ENCODE measurements at places on chromosomes 12 and 14.
A peak's percentile ranks its signal among the peaks of the same experiment; 100 is the strongest.

DNA sequence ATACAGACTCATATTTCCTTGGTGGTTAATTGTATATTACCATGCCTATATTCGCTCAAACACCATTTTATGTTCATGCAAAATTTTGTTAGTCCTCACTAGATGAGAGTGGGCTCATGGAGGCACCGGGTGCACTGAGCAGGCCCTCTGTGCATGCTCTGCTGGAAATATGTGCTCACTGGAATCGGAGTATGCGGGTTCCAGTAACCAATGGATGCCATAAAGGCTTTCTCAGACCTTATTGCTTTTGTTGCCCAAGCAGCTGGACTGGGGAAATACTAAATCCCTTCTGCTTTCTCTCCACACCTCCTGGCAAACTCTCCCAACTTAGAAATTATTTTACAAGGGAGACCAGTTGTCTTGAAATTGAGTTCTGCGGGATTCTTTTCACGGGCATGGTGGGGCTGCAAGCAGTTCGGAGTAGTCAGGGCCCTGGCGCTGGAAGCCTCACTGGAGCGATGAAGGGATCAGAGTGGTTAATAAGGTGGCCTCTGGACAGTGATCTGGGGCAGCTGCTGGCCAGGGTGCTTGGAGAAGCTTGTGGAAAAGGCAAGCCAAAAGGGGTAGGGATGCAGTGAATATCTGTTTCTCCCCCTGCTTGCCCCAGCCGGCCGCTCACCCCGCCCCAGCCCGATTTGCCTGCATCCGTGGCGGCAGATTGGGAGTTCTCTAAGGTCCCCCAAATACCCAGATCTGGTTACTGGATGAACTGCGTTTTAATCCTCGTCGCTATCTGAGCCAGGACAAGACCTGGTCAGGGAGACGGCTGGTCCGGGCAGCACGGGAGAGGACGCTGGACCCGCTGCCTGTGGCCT lies 7.4 kb upstream of the HOXC6 start:
- peak; percentile 11 for DNase-seq

DNA sequence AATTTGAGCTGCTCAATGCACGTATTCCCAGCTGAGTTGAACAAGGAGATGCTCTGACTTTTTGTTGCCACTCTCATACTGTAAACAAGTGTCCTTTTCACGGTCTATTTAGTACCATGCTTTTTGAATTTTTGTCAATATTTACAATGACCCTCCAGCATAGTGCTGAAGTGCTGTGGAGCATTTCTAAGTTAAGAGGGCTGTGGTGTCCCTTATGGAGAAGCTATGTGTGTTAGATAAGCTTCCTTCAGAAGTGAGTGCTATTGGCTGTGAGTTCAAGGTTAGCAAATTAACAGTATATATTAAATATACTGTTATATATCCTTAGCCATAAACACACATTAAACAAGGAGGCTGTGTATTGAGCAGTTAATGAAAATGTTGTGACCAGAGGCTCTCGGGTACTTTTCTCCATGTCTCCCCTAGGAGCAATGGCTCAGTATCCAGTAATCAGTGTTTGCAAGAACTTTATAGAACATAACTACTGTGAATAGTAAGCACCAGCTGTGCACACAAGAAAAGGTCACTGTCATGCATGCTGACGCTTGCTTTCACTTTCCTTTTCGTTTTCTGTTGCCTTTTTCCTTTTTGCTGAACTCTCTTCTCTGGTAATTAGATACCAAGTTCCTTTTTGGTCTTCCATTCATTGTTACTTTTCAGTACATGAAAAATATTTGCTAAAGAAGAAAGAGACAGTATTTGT lies 187.2 kb upstream of the NEDD1 start:
- no peak for DNase-seq

GRCh38 chr12:88418856-88419497 lies 161.3 kb downstream of the KITLG start:
- no peak for DNase-seq

- DNase-seq = no peak
Observed at GRCh38 chr12:87901457-87901856, 127.7 kb downstream of the C12orf50 start.

DNA sequence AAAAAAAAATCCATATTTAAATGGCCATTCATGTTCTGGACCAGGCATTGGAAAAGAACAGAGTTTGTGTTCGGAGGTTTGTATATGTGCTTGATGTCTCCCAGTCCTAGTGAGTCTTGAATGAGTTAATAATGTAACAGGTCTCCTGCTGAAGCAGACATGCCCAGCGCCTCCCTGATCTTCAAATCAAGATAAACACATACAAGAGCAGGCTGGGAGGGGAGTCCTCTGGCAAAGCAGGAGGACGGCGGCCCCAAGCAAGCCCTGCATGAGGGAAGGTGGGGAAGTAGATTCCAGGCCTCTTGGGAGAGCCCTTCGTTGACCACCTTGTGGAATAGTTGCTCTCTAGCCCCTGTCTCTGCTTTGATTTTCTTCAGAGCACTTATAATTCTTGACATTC lies 156.3 kb downstream of the ZFP36L1 start:
- DNase-seq = no peak

DNA sequence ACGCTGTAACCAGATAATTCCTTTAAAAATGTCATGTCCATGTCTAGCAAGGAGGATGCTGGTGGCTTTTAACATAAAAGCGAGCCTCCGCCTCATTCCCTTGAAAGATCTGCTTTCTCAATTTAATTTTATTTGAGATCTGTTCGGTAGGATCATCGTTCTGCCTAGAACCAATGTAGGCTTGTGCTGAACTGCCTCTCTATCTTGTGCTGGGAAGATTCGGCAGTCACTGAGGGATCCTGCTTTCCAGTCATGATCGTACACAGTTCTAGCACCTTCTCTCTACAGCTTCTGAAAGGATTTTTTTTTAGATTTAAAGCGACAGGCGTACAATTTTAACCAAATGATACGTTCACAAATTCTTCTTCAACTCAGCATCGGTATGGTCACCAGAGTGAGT lies 54.3 kb downstream of the PEBP1 start:
- peak; percentile 10 for DNase-seq

GRCh38 chr14:35879654-35880249 lies 53.6 kb downstream of the BRMS1L start:
- DNase-seq = no peak

- no peak for DNase-seq
Observed at GRCh38 chr12:124098101-124098757, 125.2 kb downstream of the ZNF664 start.

DNA sequence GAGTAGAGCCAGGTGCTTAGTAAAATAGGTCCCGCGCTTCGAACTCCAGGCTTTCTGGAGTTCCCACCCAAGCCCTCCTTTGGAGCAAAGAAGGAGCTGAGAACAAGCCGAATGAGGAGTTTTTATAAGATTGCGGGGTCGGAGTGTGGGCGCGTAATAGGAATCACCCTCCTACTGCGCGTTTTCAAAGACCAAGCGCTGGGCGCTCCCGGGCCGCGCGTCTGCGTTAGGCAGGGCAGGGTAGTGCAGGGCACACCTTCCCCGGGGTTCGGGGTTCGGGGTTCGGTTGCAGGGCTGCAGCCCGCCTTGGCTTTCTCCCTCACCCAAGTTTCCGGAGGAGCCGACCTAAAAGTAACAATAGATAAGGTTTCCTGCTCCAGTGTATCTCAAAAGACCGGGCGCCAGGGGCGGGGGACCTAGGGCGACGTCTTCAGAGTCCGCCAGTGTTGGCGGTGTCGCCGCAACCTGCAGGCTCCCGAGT lies 3.6 kb downstream of the SSTR1 start:
- no peak for DNase-seq

- DNase-seq = no peak
Observed at GRCh38 chr14:24908592-24909236, 141.2 kb downstream of the STXBP6 start.

DNA sequence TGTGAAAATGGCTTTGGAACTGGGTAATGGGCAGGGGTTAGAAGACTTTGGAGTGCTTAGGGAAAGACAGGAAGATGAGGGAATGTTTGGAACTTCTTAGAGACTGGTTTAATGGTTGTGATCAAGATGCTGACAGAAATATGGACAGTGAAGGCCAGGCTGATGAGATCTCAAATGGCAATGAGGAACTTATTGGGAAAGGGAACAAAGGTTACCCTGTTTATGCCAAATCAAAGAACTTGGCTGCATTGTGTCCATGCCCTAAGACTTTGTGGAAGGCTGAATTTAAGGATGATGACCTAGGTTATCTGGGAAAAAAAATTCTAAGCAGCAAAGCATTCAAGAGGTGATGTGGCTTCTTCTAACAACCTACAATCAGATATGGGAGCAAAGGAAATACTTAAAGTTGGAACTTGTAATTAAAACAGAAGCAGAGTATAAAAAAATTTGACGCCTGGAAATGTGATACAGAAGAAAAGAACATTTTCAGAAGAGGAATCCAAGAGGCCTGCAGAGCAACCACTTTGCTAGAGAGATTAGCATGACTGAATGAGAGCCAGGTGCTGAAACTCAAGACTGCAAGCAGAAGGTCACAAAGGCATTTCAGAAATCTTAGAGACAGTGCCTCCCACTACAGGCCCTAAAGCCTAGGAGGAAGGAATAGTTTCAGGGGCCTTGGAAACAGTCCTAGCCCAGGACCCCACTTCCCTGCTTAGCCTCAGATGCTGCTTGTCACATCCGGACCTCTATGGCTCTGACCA lies 65.6 kb upstream of the FLRT2 start:
- no peak for DNase-seq

DNA sequence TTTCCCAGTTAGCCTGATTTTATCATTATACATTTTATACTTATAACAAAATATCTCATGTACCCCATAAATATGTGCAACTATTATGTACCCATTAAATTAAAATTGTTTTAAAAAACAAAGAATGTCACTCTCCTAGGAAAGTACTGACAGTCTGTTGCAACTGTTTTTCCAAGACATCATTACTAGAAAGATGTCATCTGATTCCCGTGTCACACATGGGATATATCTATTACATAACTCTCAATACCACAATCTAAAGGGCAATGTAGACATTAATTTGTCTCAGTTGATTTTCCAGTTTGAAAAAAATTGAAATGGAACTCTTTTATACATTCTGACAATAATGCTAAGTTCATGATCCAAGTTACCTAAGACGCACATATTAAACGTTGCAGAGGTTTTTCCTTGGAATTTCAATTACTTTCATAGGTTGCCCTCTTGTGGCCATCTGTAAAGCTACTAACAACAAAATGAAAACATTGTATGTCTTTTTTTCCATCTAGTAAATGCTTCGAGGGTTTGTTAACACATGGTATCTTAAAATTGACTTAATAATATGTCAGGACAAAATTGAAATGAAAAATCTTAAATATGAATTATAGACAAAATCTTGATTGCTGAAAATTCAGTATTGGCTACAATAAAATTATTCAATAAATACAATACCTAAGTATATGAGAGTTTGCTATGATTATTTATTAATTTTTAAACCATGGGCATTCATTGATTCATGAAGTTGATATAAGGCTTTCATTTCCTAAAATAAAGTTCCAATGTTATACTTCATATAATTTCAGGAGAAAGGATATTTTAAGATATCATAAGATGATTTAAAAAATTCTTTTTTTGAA lies 131.6 kb downstream of the PPFIA2 start:
- DNase-seq = no peak

GRCh38 chr12:62957233-62957953 lies 22.4 kb upstream of the PPM1H start:
- no peak for DNase-seq

GRCh38 chr14:53295985-53296582 lies 143.0 kb upstream of the DDHD1 start:
- no peak for DNase-seq

- no peak for DNase-seq
Observed at GRCh38 chr12:3563966-3564365, 73.0 kb downstream of the PRMT8 start.

DNA sequence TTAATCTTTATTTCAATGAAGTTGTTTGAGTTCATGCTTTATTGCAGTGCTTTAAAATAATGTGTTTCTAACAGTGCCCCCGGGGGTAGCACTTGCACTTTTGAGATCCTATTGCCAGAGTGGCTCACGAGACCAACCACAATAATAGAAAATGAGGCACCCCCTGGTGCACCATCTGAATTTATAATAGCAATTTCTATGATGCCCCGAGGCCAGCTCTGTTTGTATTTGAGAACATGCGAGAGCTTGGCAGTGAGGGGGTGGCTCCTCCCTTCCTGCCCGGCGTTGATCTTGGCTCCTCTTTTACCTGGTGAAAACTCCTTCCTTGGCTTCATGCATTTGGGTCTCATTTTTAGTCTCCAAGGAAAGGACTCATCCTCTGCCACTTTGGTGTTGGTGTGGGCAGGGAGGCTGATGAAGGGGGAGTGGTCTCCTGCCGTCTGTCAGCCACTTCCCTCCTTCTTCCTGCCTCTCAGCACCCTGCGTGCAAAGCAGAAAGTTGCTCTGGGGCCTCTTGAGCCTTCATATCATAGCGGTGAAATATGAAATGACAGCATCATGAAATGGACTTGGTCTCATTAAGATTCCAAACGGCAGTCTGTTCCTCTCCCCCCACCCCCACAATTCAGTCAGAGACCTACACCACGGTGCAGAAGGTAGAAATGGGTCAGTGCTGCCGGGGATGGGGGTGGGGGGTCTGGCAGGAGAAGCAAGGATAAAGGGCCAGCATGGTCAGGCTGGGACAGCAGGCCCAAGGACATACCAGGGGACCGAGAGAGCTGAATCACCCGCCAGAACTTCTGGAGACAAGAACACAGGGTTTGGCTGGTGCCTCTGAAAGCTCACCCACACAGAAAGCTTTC lies 17.7 kb upstream of the NRXN3 start:
- no peak for DNase-seq

- no peak for DNase-seq
Observed at GRCh38 chr14:71228711-71229110, 321.5 kb downstream of the PCNX1 start.

- no peak for DNase-seq
Observed at GRCh38 chr14:81341781-81342180, 58.3 kb downstream of the STON2 start.

- DNase-seq = no peak
Observed at GRCh38 chr14:26400373-26400772, 197.5 kb downstream of the NOVA1 start.

GRCh38 chr12:28884904-28885679 lies 264.0 kb upstream of the FAR2 start:
- DNase-seq = no peak

- DNase-seq = no peak
Observed at GRCh38 chr12:12158858-12159257, 88.1 kb downstream of the BCL2L14 start.

DNA sequence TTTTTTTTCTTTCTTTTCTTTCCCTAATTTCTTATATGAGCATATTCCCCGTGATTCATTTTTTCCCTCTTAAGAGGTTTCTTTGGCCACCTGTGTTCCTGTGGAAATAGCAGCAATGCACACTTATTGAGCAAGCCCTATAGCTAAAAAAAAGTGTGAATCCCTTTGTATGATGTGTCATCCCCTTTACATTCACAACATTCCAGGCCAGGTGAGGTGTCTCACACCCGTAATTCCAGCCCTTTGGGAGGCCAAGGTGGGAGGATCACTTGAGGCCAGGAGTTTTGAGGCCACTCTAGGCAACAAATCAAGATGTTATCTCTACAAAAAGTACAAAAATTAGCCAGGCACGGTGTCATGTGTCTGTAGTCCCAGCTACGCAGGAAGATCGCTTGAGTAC lies 700.4 kb upstream of the TBX3 start:
- DNase-seq = no peak

- DNase-seq = no peak
Observed at GRCh38 chr14:75040507-75040906, 10.8 kb downstream of the MLH3 start.

Data from GM04503 (cell line).